Right lobe of liver (tissue), 6 donors: ENCODE measurements at places on chromosomes 7 and 10.

- H3K4me1 ChIP-seq, result no peaks in the 10 kb centered on the region
- no peak overlapping the region for H3K27ac ChIP-seq
- no peak overlapping the region for H3K4me3 ChIP-seq
- H3K27me3 ChIP-seq, result no peaks in the 10 kb centered on the region
- DNase-seq, result no peak
- H3K36me3 ChIP-seq, result no peaks in the 10 kb centered on the region
Measured at GRCh38 chr10:113301342-113301984, 251.4 kb upstream of the HABP2 start.

DNA sequence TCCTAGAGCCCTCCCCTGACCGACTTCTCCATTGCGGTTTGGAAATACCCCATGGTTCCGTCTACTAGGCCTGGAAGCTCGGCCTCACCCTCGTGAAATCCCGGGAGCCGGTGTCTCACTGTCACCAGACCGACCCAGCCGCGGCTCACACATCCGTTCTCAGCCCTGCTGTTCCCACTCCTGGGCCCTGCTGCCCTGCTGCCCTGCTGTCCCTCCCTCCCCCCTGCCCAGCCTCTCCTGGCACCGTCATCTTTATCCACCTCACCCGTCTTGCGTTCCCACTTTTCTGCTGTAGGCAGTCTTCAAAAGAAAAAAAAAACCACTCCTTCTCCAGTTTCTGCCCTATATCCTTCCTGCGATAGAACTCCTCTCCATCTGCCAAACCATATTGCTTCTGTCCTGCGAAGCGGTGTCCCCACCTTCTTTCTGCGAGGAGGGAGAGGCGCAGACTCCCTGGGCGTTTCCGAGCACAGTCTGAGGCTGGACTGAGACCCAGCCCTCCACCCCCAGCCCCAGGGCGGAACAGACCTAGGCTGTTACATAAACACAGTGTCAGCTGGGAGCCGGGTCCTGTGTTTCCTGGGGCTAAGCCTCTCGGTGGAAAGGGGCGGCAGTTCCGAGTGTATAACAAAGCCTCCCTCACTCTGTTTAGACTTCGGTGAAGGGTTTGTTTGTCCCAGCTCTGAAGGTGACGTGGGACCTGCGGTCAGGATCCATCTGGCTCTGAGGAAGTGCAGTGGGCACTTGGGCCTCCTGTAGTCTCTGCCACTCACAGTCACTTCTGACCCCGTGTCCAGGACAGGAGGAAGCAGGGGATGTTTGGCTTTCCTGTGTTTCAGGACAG lies 2.8 kb downstream of the AGAP3 start:
- H3K27ac ChIP-seq, result peak overlapping the region; percentile 79
- peak overlapping the region; percentile 71 for H3K4me3 ChIP-seq
- H3K36me3 ChIP-seq, result no peaks in the 10 kb centered on the region
- H3K4me1 ChIP-seq, result peaks cover 28% of the 10 kb centered on the region
- H3K27me3 ChIP-seq, result no peaks in the 10 kb centered on the region

DNA sequence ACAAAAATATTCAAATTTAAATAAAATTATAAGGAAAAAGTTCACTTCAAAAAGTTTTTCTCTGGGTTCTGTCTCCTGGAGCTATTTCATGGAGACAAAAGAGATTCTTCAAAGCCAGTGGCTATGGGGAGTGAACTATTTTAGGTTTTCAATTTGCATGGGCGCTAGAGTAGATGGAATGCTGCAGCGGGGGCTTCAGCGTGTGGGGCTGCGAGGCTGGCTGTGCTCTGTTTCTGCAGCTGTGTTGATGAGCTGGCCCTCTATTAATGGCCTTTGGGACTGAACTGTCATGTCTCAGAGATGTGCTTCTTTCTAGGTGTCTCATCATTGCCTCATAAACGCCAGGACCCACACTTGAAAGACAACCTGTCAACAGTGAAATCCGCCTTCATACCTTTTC lies 108.4 kb upstream of the NPY start:
- H3K27ac ChIP-seq, result no peak overlapping the region
- DNase-seq, result no peak
- H3K4me1 ChIP-seq, result no peaks in the 10 kb centered on the region
- no peaks in the 10 kb centered on the region for H3K27me3 ChIP-seq
- H3K4me3 ChIP-seq, result no peak overlapping the region

DNA sequence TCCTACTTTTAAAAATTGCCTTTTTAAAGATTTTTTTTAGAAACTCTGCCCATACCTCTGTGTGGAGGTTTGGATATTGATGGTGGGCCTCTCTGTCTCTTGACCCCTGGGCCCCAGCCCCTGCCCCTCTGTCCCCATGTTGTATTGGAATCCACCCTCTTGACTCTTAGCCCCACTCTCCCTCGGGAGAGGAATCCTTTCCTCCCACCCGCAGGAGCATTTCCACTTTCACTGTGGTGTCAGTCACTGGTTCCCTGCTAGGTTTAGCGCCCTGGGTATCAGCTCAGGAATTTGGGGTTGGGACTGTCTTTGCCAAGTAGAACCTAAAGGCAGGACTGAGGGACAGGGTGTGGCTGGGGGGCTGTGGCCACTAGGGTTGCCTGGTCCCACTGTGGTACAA lies 10.1 kb downstream of the PFKFB3 start:
- H3K4me3 ChIP-seq, result no peak overlapping the region
- H3K36me3 ChIP-seq, result peaks cover 12% of the 10 kb centered on the region
- H3K27ac ChIP-seq, result no peak overlapping the region
- no peaks in the 10 kb centered on the region for H3K27me3 ChIP-seq
- DNase-seq, result no peak

- no peak for DNase-seq
- H3K4me3 ChIP-seq, result no peak overlapping the region
- no peaks in the 10 kb centered on the region for H3K27me3 ChIP-seq
- no peaks in the 10 kb centered on the region for H3K36me3 ChIP-seq
- H3K27ac ChIP-seq, result no peak overlapping the region
Measured at GRCh38 chr10:49123981-49124950, 8.9 kb upstream of the VSTM4 start.

DNA sequence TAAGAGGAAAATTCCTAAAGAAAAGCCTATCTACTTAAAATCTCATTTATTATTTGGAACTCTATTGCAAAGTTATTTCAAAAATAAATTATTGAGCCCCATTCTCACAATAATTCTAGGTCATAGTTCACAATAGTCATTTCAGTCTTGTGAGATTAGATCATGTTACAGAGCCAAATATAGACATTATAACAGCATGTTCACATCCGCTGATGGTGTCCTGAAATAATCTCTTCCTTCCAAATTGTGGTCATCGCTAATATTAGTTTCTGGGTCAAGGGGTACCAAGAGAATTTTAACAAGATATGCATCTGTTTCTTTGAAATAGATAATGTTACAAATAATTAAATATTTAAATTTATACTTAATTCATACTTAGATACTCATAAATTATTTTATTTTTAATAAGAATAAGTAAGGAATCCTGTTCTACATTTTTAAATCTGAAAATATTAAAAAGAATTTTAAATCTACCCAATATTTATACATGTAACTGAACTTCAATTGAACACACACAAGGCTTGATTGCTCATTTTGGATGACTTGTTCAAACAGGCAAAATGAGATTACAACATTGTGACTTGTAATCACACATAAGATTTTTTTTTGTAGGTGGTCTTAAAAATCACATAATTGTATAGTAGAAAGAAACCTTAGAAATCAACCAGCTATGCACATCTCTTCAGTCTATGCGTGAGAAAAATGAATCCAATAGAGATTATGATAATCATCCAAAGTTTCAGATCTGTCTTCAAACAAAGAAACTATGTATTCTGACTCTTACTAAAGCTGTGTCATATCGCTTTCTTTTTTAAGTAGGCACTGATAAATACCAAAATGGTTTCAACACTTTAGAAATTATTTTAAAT lies 13.1 kb downstream of the GNAT3 start:
- H3K27me3 ChIP-seq, result no peaks in the 10 kb centered on the region
- H3K27ac ChIP-seq, result no peak overlapping the region
- no peaks in the 10 kb centered on the region for H3K4me1 ChIP-seq
- H3K36me3 ChIP-seq, result no peaks in the 10 kb centered on the region
- no peak for DNase-seq
- no peak overlapping the region for H3K4me3 ChIP-seq

GRCh38 chr7:11650030-11650429 lies 182.0 kb downstream of the THSD7A start:
- DNase-seq, result no peak
- no peaks in the 10 kb centered on the region for H3K36me3 ChIP-seq
- no peaks in the 10 kb centered on the region for H3K4me1 ChIP-seq
- H3K4me3 ChIP-seq, result no peak overlapping the region
- H3K27me3 ChIP-seq, result no peaks in the 10 kb centered on the region

DNA sequence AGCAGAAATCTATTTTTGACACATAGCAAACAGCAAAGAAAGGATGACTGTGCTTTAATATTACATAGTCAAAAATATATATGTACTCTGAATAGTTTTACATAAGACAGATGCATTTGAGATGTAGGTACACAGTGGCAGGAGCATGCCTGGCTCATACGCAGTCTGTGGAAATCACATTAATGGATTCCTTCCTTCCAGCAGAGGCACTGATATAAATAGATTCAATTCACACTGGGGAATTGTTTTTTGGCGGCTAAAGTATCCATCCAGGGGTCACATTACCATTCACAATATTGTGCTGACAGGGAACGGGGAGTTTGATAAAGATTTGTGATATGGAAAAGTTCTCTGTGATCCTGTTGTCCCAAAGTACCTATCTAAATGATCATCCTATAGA lies 72.5 kb upstream of the AGR3 start:
- no peak for DNase-seq
- H3K4me1 ChIP-seq, result no peaks in the 10 kb centered on the region
- no peak overlapping the region for H3K27ac ChIP-seq
- H3K4me3 ChIP-seq, result no peak overlapping the region
- H3K27me3 ChIP-seq, result no peaks in the 10 kb centered on the region
- no peaks in the 10 kb centered on the region for H3K36me3 ChIP-seq

- H3K36me3 ChIP-seq, result peaks cover 22% of the 10 kb centered on the region
- H3K27ac ChIP-seq, result no peak overlapping the region
- H3K4me1 ChIP-seq, result no peaks in the 10 kb centered on the region
- DNase-seq, result no peak
- H3K27me3 ChIP-seq, result no peaks in the 10 kb centered on the region
- no peak overlapping the region for H3K4me3 ChIP-seq
Measured at GRCh38 chr10:113899952-113900598, 45.6 kb downstream of the NHLRC2 start.

- no peak for DNase-seq
- no peak overlapping the region for H3K27ac ChIP-seq
- no peak overlapping the region for H3K4me3 ChIP-seq
- H3K36me3 ChIP-seq, result no peaks in the 10 kb centered on the region
- H3K27me3 ChIP-seq, result no peaks in the 10 kb centered on the region
Measured at GRCh38 chr7:85710960-85711359, 524.1 kb upstream of the SEMA3D start.

GRCh38 chr7:132059141-132059540 lies 502.7 kb upstream of the PODXL start:
- no peaks in the 10 kb centered on the region for H3K4me1 ChIP-seq
- no peaks in the 10 kb centered on the region for H3K27me3 ChIP-seq
- no peaks in the 10 kb centered on the region for H3K36me3 ChIP-seq
- DNase-seq, result no peak
- no peak overlapping the region for H3K27ac ChIP-seq

- no peaks in the 10 kb centered on the region for H3K36me3 ChIP-seq
- H3K4me3 ChIP-seq, result no peak overlapping the region
- H3K27ac ChIP-seq, result no peak overlapping the region
- H3K4me1 ChIP-seq, result no peaks in the 10 kb centered on the region
Measured at GRCh38 chr7:85713171-85713570, 526.3 kb upstream of the SEMA3D start.

GRCh38 chr10:70206762-70207161 lies 26.5 kb downstream of the PPA1 start:
- no peaks in the 10 kb centered on the region for H3K27me3 ChIP-seq
- H3K36me3 ChIP-seq, result peaks cover 7% of the 10 kb centered on the region
- H3K4me3 ChIP-seq, result no peak overlapping the region

- peaks cover 6% of the 10 kb centered on the region for H3K4me1 ChIP-seq
- H3K27ac ChIP-seq, result no peak overlapping the region
- H3K4me3 ChIP-seq, result no peak overlapping the region
Measured at GRCh38 chr10:123252779-123253178, 98.6 kb downstream of the BUB3 start.

DNA sequence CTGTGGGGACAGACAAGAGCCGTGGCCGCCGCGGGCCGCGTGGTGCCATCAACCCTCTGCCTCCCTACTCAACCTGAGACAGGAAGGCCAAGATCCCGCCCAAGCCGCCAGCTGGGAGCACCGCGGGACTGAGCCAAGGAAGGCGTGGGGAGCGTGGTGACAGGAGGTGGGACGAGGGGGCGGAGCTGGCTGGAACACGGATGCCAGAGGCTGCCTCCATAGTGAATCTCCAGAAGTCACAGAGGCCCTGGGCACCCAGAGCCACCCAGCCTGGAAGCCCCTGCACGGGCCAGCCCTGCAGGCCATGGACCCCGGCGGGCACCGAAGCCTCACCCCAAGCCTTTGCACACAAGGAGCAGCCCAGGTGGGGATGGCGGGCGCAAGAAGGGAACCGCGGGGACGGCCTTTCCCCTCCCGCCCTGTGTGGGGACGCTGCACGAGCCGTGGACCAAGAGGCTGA lies 18.1 kb upstream of the DPYSL4 start:
- no peaks in the 10 kb centered on the region for H3K4me1 ChIP-seq
- DNase-seq, result no peak
- H3K27ac ChIP-seq, result no peak overlapping the region
- H3K4me3 ChIP-seq, result no peak overlapping the region
- H3K27me3 ChIP-seq, result no peaks in the 10 kb centered on the region
- H3K36me3 ChIP-seq, result no peaks in the 10 kb centered on the region

GRCh38 chr7:115106316-115106715 lies 184.4 kb downstream of the MDFIC start:
- DNase-seq, result no peak
- no peaks in the 10 kb centered on the region for H3K4me1 ChIP-seq
- H3K27ac ChIP-seq, result no peak overlapping the region

DNA sequence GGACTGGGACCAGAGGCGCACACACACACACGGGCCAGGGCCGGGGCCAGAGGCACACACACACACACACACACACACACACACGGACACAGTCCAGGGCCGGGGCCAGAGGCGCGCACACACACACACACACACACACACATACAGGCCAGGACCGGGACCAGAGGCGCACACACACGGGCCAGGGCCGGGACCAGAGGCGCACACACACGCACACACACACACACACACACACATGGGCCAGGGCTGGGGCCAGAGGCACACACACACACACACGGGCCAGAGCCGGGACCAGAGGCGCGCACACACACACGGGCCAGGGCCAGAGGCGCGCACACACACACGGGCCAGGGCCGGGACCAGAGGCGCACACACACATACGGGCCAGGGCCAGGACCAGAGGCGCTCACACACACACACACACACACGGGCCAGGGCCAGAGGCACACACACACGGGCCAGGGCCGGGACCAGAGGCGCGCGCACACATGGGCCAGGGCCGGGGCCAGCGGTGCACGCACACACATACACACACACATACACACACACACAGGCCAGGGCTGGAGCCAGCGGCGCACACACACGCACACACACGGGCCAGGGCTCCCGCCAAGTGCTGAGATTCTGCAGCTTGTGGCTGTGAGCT lies 268.8 kb downstream of the ELFN1 start:
- no peak overlapping the region for H3K4me3 ChIP-seq
- peak; percentile 19 for DNase-seq
- H3K27ac ChIP-seq, result no peak overlapping the region
- H3K27me3 ChIP-seq, result no peaks in the 10 kb centered on the region
- no peaks in the 10 kb centered on the region for H3K4me1 ChIP-seq
